ENCODE measurements at places on chromosomes 5 and 9.

- DNase-seq = no peak
These were observed 134.8 kb downstream of the EPB41L4A start for GRCh38 chr5:112283943-112284929.

- DNase-seq = peak; percentile 96
These were observed 106.7 kb downstream of the MCTP1 start for GRCh38 chr5:95178046-95178651.

DNA sequence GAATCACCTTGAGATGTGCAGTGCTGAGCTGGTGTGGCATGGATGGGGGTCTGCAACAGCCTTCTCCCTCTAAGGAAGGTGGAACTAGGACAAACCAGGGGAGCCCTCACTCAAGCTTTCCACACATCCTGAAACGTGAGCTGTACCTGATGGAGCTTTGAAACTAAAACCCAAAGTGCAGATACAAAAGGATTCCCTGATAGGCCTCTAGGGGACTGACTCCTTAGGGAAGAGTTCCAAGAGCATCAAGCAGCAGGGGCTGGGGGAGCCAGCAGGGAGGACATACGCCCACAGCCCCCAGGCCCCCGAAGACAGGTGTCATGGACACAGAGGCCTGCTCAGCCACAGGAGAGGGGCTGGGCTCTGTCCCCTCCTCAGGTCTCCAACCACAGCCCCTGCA lies 17.7 kb downstream of the ARHGEF37 start:
- DNase-seq = no peak

GRCh38 chr5:14213253-14213652 lies 70.1 kb downstream of the TRIO start:
- DNase-seq = no peak

DNA sequence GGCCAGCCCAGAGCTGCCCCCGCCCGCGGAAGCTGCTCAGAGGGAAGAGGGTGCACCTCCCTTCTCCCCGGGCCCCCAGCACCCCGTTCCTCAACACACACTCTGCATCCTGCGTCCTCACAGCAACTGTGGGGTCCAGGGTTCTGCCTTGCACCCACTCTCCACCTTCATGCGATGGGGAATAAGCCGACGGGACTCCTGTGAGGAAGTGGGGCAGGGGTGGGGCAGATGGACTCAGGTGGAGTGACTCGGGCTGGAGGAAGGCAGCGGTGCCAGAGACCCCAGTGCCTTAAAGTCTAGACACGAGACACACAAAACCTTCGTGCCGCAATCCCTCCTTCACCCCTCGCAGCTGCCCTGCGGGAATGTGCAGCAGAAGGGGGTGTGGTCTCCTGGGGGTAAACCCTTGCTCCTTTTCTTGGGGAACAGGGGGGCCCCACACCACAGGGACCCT lies 8.6 kb downstream of the BRD3 start:
- no peak for DNase-seq

DNA sequence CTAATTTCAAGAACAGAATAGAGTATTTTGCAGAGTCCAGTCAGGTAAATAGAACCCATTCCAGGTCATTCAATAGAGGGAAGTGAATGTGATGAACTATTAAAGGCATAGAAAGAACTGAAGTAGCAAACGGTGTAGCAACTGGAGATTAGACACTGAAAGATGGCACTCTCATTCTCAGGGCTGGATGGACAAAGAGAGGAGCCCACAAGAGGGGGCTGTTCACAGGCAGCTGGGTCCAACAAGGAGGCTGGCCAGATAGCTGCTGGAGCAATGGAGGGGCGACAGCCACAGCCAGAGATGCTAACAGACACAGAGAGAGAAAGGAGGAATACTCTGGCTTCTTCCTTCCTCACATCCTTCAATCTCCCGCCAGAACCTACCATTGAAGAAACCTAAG lies 93.1 kb upstream of the SMARCA2 start:
- DNase-seq = peak; percentile 39

DNA sequence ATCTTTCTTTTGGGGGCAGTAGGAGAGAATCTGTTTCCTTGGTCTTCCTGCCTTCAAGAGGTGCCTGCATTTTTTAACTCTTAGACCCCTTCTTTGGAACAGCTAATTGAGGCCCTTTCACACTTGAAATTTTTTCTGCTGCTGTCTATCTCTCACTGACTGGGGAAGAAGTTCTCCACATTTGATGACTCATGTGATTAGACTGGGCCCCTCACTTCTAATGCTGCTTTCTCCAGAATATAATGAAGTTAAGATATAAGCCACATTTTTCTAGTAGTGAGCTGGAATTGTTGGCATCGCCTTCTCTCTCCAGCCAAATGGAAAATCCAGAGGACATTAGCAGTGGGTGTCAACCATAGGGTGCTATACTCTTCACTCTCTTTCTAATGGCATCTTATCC lies 12.4 kb downstream of the ZNF474 start:
- no peak for DNase-seq

DNA sequence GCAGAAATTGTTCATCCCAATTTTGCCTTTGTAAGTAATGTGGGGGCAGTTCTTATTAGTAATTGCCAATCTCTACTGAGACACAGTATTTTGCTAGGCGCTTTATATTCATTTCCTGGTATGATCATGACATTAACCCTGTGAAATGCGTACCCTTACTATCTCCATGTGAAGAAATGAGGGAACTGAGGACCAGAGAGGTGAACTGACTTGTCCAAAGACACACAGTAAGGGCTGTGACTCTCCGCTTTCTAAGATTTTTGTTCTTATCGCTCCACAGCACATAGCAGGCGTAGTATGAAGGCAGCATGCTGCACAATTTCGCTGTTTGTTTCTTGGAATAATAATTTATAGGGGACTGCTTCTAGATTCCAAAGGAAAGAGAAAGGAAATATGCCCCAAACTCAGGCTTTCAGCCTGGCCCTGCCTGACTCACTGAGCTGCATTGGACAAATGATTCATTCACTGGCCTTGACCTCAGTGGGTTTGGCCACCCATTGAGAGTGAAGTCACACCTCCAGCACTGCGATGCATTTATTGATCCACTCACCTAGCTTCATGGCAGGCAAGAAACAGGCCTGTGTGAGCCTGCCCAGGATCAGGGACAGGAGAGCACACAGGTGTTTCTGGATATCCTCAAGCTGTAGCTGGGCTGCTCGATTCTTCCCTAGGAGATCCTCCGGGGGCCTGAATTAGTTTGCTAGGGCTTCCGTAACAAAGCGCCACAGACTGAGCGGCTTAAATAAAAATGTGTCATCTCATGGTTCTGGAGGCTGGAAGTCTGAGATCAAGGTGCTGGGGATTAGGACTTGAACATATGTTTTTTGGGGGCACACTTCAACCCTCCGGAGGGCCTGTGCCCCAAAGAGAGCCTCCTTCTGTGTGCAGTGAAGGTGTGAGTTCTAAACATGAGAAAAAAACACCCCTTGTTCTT lies 7.2 kb upstream of the DUSP1 start:
- peak; percentile 70 for DNase-seq

- DNase-seq = peak; percentile 85
These were observed 302.6 kb upstream of the TAS2R1 start for GRCh38 chr5:9932770-9933169.

Data from mesendoderm (in vitro differentiated cells).